Astrocyte of the hippocampus (primary cell): ENCODE measurements at places on chromosomes 1 and 21.

DNA sequence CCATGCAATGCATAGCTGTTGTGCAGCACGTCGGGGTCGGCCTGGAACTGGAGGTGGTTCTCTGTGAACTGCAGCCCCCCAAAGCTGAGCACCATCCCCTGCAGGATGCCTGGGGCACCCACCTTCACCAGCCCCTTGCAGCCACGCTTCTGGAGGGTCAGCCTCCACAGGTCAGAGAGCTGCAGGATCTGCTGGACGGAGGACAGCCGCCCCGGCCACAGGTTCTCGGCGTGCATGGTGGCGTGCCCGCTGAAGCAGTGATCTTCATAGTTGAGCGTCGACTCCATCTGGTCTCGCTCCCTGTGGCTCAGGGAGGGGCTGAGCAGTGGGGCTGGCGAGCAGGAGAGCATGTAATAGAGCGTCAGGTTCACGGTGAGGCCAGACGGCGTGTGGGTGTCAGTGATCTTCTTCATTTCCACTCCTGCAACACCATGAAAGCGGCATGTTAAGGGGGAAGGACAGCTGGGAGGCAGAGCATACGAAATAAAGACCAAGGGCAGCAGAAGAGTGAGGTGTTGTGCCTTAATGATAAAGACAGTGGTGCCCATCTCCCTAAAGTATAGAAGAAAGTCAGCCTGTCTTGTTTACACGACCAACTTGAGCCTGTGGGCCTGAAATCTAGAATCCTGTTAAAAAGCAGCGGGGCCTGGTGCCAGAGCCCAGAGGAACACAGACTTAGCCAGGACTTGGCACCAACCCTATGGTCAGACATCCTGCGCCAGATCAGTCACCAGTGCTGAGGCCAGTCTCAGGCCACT lies 3.0 kb downstream of the KIAA2013 start:
- DNase-seq, result no peak

DNA sequence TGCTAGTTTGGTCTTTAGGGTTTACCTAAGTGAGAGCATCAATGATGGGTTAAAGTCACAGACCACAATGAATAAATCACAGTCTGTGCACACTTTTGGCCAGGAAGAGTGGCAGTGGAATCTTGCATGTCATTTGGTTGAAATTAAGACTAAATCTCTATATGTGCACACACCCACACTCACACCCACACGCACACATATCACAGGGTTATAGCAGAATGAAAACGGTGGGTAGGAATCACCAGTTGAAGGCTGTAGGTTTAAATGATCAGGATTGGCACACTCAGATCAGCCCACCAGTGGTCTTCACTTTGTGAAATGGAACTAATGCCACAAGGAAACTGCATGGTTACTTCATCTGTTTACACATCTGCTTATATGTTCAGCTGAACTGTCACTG lies 97.6 kb upstream of the ADAR start:
- no peak for DNase-seq

GRCh38 chr1:178037510-178038253 lies 56.2 kb upstream of the RASAL2 start:
- peak; percentile 91 for DNase-seq

GRCh38 chr1:217506878-217507277 lies 124.0 kb downstream of the GPATCH2 start:
- no peak for DNase-seq

- DNase-seq, result no peak
Observed at GRCh38 chr1:160646711-160647328, at the start of gene SLAMF1. SLAMF1 (minus strand) TSS chr1:160647044; CDS start chr1:160646945, 99 bp downstream.

- no peak for DNase-seq
Observed at GRCh38 chr1:161250829-161251228, 7.7 kb upstream of the PCP4L1 start.

GRCh38 chr1:59025898-59026426 lies 242.1 kb upstream of the JUN start:
- DNase-seq, result peak; percentile 49

- no peak for DNase-seq
Observed at GRCh38 chr21:46229133-46229922, 754 bp upstream of the LSS start.

DNA sequence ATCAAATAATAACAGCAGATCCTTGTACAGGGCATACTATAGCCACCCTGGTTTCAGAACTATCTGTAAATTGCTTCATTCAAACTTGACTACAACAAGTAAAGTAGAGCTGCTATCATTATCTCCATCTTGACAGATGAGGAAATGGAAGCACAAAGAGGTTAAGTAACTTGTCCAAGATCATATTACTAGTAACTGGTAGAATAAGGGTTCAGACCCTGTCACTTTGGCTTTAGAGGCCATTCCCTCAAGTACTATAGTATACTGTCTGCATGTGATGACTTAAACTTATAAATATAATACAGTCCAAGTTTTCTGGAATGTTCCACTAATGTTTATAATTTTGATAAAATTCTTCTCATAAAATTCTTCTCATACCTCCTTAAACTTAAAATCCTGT lies 24.8 kb downstream of the PGM1 start:
- no peak for DNase-seq

GRCh38 chr21:45228656-45229240 lies 58.9 kb downstream of the POFUT2 start:
- DNase-seq, result peak; percentile 50

- DNase-seq, result no peak
Observed at GRCh38 chr1:77279929-77280328, 1.9 kb upstream of the AK5 start.

GRCh38 chr21:35829067-35829466 lies 231.3 kb downstream of the SETD4 start:
- no peak for DNase-seq

DNA sequence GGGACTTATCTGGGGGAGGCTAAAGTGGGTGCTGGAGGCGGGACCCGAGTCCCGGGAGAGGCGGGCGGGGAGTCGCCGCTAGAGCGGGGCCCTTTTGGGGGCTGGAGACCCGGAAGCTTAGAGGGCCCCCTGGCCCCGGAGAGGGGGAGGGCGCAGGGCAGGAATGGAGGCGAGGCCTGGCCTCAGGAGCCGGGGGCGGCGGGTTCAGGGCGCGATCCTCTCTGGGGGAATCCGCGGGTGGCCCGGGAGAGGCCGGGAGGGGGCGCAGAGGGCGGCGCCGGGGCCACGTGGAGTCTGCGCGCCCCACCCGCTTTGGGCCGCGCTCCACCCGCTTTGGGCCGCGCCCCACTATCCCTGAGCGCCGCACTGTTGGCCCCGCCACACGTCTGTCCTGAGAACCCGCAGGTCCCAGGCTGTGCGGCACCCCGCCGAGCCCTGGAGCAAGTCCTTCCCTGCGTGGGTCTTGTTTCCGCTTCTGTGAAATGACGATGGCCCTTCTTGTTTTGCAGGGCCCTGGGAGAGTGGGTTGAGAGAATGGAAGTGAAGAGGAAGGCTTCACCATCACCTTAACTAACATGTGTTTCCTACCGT lies 84.4 kb downstream of the NKAIN1 start:
- peak; percentile 80 for DNase-seq

GRCh38 chr21:46294647-46295176 lies 8.6 kb downstream of the YBEY start:
- DNase-seq, result peak; percentile 53

GRCh38 chr1:50447961-50448360 lies 24.7 kb upstream of the DMRTA2 start:
- DNase-seq, result no peak

DNA sequence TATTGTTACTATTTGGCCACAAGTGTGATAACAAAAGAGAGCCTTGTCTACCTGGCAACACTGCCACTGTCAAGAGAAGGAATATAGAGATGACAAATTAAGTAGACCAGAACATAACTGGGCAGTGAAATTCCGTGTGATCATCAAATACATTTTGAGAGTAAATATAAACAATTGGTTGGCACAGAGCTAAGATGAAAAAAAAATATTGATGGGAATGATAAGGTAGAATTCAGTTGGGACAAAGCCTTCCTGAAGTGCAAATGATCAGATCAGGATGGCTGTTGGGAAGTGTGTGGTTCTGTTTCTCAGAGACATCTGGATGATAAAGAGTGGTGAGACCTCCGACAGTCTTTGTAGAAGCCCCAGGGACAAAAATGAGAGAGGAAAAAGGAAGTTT lies 205.5 kb upstream of the CAMK1G start:
- DNase-seq, result no peak

DNA sequence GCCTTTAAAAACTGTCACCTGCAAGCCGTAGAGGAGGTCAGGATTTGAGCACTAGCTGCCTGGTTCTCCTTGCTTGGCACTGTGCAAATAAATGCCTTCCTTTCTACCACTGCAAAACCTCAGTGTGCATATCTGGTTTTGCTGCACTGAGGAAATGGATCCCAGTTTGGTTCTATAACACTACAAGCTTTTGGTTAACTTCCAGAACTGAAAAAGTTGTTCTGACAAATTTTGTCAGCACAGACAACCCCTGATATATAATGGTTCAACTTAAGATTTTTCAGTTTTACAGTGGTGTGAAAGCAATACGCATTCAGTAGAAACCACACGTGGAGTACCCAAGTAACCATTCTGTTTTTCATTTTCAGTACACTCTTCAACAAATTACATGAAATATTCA lies 29.8 kb upstream of the GALNT2 start:
- DNase-seq, result no peak
